ENCODE measurements at places on chromosomes 12 and 14.

GRCh38 chr12:31896514-31897039 lies 62.6 kb upstream of the RESF1 start:
- DNase-seq = no peak

GRCh38 chr12:5716976-5717375 lies 228.1 kb downstream of the ANO2 start:
- no peak for DNase-seq

- DNase-seq = no peak
Measured at GRCh38 chr12:50050410-50051098, 6.8 kb upstream of the ASIC1 start.

DNA sequence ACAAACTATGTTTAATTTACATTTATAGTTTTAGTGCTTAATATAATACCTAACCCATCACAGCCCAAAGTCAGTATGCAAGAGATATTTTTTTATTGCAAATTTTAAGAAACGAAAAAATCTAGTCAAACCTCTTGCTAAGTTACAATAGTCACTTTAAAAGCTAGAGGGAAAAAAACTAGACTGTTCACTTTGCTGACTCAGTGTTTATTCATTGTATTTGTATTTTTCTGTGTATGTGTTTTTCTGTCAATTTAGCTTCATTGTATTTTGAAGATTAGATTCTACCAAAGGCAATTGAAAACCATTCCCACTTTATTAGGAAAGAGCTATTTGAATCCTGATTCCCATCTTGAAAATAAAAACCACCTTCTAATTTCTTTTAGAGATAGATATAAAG lies 891.5 kb downstream of the SLC16A7 start:
- no peak for DNase-seq

- no peak for DNase-seq
Measured at GRCh38 chr12:76698966-76699365, 64.9 kb upstream of the ZDHHC17 start.

GRCh38 chr14:75752907-75753594 lies 92.0 kb downstream of the TTLL5 start:
- peak; percentile 22 for DNase-seq

DNA sequence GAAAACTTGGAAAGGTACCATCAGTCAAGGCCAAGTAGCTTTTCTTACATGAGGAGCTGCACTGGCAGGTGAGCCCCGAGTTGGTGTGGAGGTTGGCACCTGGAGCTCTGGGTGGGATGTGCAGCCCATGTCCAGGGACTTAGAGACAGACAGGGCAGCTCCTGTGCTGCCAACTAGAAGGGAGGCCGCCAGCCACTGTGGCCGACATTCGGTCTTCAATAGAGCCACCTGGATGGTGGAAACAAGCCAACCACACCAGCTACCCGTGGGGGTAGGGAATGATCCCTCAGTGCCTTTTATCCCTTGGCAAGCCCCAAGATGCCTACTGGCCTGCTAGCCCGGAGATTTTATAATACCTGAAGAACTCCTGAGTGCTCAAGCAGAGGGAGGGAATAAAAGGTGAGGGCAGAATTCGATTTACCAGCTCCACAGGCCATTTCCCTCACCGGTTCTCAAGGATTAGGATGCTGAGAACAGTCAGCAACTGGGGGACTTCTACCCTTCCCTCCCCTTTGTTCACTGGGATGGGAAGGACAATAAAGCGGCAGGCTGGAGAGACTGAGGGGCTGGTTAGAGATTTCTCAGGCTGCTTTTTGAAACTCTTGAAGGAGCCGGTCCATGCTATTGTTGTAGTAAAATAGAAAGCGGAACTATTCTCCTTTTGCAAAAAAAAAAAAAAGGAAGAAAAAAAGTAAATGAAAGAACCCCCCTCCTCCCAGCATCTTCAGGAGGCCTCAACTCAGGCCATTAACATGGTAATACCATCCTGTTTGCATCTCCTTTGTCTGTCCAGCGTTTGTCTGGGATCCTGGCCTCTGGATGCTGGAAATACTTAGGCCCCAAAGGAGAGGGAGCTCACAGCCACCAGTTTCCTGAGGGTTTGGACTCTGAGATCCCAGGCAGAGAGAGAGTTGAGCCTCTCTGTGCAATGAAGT lies 321.6 kb downstream of the ZFP36L1 start:
- DNase-seq = no peak

GRCh38 chr12:1403417-1403816 lies 191.0 kb downstream of the FBXL14 start:
- DNase-seq = no peak

DNA sequence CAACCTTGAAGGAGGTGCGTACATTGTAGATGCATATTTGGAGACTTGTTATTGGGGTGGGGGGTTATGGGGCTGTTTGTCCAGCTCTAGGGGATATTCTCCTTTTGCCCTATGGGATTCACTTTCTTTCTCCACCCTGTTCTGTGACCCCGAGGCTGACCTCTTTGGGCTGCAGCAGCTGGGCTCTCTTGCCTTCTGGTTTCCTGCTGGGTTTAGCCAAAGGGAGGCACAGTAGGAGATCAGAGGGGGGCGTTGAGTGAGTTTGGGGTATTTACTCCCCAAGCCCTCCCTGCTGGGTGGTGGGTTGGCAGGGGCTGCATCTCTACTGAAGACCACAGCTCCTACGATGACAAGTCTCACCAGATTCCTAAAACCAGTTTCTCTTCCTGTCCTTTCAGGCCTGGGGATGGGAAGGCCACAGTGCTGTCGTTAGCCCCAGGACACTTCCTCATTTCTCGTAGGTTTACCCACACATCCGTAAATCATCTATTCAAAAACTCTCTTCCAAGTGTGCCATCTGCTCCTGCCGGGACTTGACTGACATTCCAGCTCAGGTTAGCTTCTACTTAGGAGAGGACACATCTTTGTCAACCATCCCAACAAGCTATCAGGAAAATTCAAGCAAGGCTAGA lies 127.1 kb downstream of the TMEM30B start:
- no peak for DNase-seq

GRCh38 chr12:118120579-118121363 lies 15.2 kb upstream of the PEBP1 start:
- peak; percentile 72 for DNase-seq

GRCh38 chr14:65661865-65662264 lies 249.3 kb downstream of the FUT8 start:
- DNase-seq = no peak

GRCh38 chr12:48678551-48679185 lies 3.4 kb downstream of the KANSL2 start:
- no peak for DNase-seq

DNA sequence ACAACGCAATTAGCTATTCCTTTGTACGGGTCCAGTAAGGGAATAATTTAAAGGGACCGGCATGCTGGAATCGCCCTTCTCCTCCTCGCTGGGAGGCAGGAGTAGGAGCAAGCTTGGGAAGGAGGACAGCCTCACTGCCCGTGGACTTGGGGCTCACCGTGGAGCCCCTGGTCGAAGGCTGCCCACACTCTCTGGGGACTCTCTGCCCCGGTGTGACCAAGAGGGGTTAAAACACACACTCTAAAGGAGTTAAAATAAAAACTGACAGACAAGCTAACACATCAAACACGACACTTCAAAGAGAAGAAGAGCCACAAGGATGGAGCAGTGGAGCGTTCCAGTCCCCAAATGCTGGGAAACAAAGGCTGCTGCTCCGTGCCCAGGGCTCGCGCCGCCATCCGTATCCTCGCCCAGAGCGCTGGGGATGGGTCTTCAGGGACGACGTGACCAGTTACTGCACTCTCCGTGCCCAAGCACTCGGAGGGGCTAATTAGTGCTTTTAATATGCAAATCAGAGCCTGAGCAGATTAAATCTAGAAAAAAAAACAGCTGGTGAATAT lies 123.3 kb downstream of the PAPOLA start:
- DNase-seq = no peak

DNA sequence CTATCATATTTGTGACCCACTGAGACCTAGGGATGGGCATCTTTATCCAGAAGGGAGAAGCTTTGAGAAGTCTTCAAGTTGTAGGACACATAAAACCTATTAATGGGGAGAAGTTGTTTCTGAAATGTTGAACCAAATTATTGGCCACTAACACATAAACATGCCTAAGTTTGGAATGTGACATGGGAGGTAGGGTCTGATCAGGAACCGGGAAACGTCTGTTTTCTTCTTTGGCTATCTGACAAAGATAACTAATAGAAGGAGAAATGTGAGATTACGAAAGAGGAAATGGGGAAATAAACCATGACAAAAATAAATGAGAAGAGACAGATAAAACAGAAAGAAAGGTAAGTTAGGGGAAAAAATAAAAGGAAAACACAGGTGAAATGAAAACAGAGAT lies 425.2 kb downstream of the EGLN3 start:
- peak; percentile 21 for DNase-seq

DNA sequence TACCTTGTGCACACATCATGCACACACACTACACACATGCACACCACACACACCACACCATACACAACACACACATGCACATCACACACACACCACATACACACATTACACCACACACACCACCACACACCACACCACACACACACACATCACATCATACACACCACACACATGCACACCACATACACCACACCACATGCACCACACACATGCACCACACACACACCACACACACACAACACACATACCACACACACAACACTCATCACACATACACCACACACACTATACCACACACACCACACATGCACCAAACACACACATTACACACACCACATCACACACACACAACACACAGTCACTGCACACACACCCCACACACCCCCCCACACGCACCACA lies 38.1 kb downstream of the SDR9C7 start:
- no peak for DNase-seq

DNA sequence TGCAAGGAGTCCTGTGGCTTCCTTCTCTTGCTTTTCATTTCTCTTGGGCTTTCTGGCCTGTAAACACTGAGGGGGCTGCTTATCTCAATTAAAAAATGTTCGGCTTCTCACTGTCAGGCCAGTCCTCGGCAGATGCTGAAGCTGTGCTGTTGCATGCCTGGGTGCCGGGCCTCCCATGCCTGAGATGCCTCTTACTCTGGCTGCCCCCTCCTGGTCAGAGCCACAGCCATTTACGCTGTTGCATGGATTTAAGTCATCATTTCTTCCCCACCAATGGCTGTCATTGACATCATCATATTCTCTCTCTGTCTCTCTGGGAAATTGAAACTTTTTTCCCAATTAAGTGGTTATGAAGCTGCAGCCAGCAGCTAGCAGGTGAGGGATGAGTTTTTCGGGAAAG lies 53.7 kb downstream of the FOXN4 start:
- peak; percentile 6 for DNase-seq

GRCh38 chr12:10618338-10618987 lies 5.1 kb upstream of the MAGOHB start:
- peak; percentile 88 for DNase-seq

DNA sequence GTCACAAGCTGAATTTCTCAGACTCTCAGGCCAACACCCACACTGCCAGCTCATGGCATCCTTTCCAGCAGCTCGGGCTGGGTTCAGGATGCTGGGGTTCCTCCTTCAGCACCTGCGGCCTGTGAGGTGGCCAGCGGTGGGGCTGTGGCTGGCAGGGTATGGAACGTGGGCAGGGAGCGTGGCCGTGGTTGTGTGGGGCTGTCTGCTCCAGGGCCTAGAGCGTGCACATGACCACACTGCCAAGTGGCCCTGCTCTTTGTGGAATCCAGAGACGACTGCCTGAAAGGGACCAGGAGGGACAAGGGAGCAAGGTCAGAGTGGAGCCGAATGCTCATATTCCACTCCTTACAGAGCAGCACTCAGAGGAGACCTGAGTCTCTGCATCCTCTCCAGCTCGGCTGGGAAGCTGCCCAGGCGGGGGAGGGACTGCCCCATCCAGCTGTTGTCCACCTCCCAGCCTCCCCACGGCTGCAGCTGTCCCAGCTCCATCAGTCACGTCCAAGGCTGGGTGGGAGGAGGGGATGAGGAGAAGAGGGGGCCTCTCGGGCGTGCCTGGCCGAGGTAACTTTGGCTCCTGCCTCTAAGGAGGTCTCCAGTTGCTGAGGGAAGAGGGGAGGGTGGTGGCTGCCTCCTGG lies 71.3 kb downstream of the TSPAN9 start:
- DNase-seq = no peak

- no peak for DNase-seq
Measured at GRCh38 chr14:102491366-102491765, 18.2 kb downstream of the ANKRD9 start.

- peak; percentile 28 for DNase-seq
Measured at GRCh38 chr12:74021937-74022336, 515.7 kb upstream of the ATXN7L3B start.

DNA sequence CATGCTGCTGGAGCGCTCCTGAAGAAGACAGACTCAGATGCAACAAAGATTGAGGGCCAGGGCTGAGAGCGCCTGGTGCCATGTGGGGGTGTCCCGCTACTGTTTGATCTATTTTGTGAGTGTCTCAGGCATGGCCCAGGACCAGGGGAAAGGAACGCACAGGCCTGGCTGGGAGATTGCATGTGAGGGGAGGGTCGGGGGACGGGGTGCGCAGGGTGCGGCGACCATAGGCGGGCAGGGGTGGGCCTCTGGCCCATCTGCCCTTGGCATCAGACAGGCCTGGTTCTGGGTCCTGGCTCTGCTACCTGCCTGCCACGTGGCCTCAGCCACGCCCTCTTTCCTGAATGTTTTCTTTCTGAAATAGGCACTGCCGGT lies 47.5 kb downstream of the BEGAIN start:
- DNase-seq = no peak

GRCh38 chr12:95195122-95195521 lies 22.1 kb downstream of the FGD6 start:
- no peak for DNase-seq

DNA sequence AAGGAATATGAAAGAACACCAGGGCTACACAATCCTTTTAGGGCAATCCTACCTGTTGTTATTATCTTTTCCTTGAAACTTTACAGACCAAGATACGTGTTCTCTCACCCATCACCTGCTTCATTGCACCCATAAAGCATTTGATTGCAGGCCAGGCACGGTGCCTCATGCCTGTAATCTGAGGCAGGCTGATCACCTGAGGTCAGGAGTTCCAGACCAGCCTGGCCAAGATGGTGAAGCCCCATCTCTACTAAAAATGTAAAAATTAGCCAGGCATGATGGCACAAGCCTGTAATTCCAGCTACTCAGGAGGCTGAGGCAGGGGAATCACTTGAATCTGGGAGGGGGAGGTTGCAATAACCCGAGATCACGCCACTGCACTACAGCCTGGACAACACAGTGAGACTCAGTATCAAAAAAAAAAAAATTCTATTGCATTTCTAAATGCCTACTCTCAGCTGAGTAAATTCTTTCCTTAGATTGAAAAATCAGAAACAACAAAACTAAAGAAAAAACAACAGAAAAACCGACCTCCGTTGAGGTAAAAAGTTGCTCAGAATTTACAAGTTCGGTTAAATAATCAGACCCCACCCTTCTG lies 183.7 kb upstream of the TMEM132C start:
- DNase-seq = no peak

- DNase-seq = no peak
Measured at GRCh38 chr14:90728951-90729350, 87.3 kb downstream of the TTC7B start.

Data from EL (cell line).